ENCODE measurements at places on chromosomes 16 and 17. TPM values are rescaled to one million over a fixed set of nuclear protein-coding genes. Genes with fewer than 3 reads are reported as not detected.

The NKIRAS2 gene
- 49.5 TPM for polyA plus RNA-seq

The MEOX1 gene
- polyA plus RNA-seq: 15.1 TPM

The NOS2 gene
- 2.3 TPM for polyA plus RNA-seq

The CUEDC1 gene
- 49.2 TPM for polyA plus RNA-seq

The HIGD1B gene
- polyA plus RNA-seq: 5.0 TPM

The BCL6B gene
- polyA plus RNA-seq: 22.1 TPM

The RNU2-1 gene
- polyA plus RNA-seq: not detected

All from muscle of back (tissue), 13 donors.